Lower lobe of right lung (tissue), 2 donors: ENCODE measurements at places on chromosomes 2 and 18. TPM values are rescaled to one million over a fixed set of nuclear protein-coding genes. Genes with fewer than 3 reads are reported as not detected.

The USP34 gene
- 108 TPM for total RNA-seq

The LHCGR gene
- 0.30 TPM for total RNA-seq

The MRPS5 gene
- total RNA-seq, result 51.9 TPM

The SIX3 gene
- not detected for total RNA-seq

GRCh38 chr18:76209597-76209996 lies 285.4 kb downstream of the ZNF516 start:
- no peak overlapping the region for H3K27ac ChIP-seq
- H3K4me1 ChIP-seq, result no peaks in the 10 kb centered on the region
- H3K4me3 ChIP-seq, result no peak overlapping the region
- H3K36me3 ChIP-seq, result no peaks in the 10 kb centered on the region
- DNase-seq, result no peak
- no peaks in the 10 kb centered on the region for H3K27me3 ChIP-seq

DNA sequence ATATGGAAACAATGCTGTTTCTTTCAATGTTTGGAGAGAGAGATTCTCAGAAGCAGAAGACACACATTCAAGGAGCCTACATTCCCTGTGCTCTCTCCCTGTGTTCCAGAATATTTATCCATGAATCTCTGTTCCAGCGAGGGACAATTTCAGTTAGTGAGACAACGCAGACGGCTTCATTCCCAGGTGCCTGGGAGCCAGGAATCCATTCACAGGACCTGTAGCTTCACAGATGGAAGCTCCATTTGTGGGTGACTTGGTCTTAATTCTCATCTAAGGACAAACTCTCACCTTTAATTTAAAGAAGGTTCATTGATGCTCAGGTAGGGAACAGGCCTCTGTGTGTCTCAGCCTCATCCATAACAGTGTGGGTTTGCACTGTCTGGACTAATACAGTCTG lies 1156.6 kb downstream of the RPIA start:
- H3K27ac ChIP-seq, result no peak overlapping the region
- no peaks in the 10 kb centered on the region for H3K4me1 ChIP-seq
- DNase-seq, result no peak
- H3K27me3 ChIP-seq, result peaks cover 8% of the 10 kb centered on the region
- no peak overlapping the region for H3K4me3 ChIP-seq
- H3K36me3 ChIP-seq, result no peaks in the 10 kb centered on the region

DNA sequence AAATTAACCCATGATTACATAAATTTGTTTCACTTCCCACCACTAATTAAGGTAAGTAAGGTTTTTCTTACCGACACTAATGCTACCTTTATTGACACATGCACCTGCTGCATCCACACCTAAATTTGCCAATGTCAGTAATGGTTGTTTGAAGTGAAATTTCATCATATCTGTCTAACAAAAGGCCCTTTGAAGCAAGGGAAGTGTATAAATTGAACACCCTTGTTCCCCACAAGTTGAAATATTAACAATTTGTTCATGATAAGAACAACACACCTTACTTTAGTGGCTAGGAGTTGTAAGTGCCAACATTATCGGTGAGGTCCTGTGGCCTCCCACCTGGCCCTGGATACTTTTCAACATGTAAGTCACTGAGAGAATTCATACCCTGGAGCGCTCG lies 116.3 kb upstream of the CDCA7 start:
- H3K27ac ChIP-seq, result no peak overlapping the region
- no peak overlapping the region for H3K4me3 ChIP-seq
- H3K27me3 ChIP-seq, result no peaks in the 10 kb centered on the region
- H3K36me3 ChIP-seq, result peaks cover 54% of the 10 kb centered on the region

GRCh38 chr2:123695426-123695825 lies 329.7 kb upstream of the CNTNAP5 start:
- no peaks in the 10 kb centered on the region for H3K4me1 ChIP-seq
- DNase-seq, result no peak
- H3K27me3 ChIP-seq, result no peaks in the 10 kb centered on the region
- no peak overlapping the region for H3K4me3 ChIP-seq

GRCh38 chr2:241273210-241274020 lies 42.1 kb downstream of the HDLBP start:
- no peak for DNase-seq
- no peaks in the 10 kb centered on the region for H3K27me3 ChIP-seq
- peak overlapping the region; percentile 88 for H3K27ac ChIP-seq
- H3K4me3 ChIP-seq, result peak overlapping the region; percentile 81
- peaks cover 44% of the 10 kb centered on the region for H3K4me1 ChIP-seq

The SOWAHC gene
- 20.8 TPM for total RNA-seq

DNA sequence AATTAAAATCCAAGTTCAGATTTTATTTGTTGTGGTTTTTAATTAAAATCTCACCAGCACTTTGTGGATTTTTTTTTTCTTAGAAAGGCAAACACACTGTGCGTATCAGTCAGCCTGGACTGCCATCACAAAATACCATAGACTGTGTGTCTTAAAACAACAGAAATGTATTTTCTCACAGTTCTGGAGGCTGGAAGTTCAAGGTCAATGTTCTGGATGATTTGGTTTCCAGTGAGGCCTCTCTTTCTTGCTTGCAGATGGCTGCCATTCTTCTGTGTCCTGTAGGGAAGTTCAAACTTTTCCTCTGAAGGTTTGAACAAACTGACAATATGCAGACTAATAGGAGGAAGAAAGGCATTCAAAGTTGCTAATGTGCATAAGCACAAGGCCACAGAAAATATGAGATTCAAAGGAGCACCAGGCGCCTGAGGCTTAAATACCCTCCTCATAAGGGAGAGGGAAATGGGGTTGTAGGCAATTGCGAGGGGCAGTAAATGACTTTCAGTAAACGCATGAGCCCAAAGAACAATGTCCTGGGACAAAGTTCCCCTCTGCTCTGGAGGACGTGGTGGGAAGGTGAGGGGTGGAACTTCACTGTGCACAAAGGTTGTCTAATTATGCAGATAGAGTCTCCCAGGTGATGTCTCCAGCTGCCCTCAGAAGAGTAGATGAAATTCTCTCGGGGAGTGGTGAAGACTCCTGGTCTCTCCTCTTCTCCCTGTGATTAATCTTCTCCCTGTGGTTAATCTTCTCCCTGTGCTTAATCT lies 26.5 kb upstream of the KCNF1 start:
- no peaks in the 10 kb centered on the region for H3K27me3 ChIP-seq
- no peak overlapping the region for H3K4me3 ChIP-seq
- no peak for DNase-seq
- no peaks in the 10 kb centered on the region for H3K36me3 ChIP-seq

The ATOH8 gene
- total RNA-seq, result 44.9 TPM

DNA sequence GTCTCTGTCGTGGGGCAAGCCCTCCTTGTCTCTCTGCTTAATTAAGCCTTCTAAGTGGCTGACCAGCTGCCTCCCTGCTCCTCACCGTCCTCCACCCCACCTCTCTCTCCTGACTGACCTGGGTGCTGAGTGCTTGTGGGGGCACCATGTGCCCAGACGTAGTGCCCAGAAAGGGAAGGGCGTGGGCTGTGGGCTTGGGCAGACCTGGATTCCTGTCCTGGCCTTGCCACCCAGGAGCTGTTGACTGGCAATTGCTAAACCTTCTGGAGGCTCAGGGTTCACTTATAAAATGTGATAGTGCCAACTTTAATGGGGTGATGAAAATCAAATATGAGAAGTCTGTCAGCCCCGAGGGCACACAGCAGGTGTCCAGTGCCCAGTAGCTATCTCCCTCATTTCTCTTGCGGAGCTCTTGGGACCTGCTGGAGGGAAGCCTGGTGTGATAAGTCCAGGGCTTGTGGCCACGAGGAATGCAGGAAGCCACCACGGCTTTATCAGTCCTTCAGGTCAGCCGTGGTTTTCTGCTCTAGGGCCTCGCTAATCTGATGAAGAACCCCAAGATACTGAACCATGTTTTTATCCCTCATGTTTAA lies 22.0 kb upstream of the INHBB start:
- DNase-seq, result no peak
- no peaks in the 10 kb centered on the region for H3K27me3 ChIP-seq
- no peak overlapping the region for H3K4me3 ChIP-seq
- no peak overlapping the region for H3K27ac ChIP-seq
- peaks cover 14% of the 10 kb centered on the region for H3K4me1 ChIP-seq

The PDE11A gene
- 0.27 TPM for total RNA-seq

The UBE2F gene
- 59.5 TPM for total RNA-seq

The IL1R2 gene
- total RNA-seq, result 23.3 TPM
